ENCODE measurements at places on chromosomes 5 and 9.

GRCh38 chr9:95197692-95198271, 119.7 kb downstream of the FANCC start:
- DNase-seq, result no peak

- DNase-seq, result no peak
These were observed 29.2 kb downstream of the IZUMO3 start for GRCh38 chr9:24516463-24516862.

DNA sequence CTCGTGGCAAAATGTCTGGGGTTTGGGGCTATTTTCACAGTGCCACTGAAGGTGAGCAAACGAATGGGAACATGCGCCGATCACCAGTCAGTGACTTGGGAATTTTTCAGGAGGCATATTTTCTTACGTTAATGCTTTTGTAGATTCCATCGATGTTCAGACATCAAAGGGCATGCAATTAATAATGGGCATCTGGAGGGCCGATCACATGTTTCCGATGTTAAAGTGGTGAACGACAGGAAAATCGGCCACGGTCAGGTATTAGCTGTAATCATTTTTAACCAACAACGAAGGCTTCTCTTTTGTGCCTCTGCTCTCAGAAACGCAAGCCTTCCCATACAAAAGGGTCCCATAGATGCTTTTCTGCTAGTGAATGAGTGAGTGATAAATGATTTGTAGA, 155.0 kb upstream of the PITX1 start:
- no peak for DNase-seq

DNA sequence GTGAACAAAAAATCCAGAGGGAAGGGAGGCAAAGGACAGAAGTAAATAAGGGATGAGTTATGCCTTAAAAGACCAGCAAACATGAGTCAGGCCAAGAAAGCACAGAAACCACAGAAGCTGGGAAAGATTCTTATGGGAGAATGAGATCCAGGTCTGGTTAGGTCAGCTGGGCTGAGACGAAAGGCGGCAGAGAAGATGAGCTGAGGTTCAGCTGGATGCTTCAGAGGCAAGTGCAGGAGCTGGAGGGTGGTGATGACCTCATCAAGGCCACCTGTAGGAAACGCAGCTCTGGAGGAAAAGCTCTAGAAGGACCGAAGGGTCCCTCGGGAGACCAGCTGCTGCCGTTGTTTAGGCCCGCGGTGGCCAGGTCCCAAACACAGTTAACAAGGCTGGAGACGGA, 152.0 kb downstream of the MYO10 start:
- no peak for DNase-seq

DNA sequence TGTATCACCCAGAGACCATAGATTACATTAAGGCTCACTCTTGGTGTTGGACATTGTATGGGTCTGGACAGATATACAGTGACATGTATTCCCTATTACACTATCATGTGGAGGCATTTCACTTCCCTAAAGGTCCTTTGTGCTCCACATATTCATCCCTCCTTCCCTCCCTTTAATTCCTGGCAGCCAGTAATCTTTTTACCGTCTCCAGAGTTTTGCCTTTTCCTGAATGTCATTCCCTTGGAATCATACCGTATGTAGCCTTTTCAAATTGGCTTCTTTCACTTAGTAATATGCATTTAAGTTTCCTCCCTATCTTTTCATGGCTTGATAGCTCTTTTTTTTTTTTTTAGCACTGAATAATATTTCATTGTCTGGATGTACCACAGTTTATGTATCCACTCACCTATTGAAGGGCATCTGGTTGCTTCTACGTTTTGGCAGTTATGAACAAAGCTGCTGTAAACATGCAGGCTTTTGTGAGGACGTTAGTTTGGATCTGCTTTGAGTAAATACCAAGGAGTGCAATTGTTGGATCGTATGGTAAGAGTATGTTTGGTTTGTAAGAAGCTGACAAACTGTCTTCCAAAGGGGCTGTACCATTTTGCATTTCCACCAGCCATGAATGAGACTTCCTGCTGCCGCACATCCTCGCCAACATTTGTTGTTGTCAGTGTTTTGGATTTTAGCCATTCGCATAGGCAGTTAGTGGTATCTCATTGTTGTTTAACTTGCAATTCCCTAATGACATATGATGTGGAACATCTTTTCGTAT, 122.1 kb upstream of the SMIM23 start:
- no peak for DNase-seq

GRCh38 chr9:17484906-17485305, 94.0 kb upstream of the SH3GL2 start:
- DNase-seq, result no peak

GRCh38 chr9:137610944-137611343, 5.5 kb downstream of the ARRDC1 start:
- DNase-seq, result no peak

DNA sequence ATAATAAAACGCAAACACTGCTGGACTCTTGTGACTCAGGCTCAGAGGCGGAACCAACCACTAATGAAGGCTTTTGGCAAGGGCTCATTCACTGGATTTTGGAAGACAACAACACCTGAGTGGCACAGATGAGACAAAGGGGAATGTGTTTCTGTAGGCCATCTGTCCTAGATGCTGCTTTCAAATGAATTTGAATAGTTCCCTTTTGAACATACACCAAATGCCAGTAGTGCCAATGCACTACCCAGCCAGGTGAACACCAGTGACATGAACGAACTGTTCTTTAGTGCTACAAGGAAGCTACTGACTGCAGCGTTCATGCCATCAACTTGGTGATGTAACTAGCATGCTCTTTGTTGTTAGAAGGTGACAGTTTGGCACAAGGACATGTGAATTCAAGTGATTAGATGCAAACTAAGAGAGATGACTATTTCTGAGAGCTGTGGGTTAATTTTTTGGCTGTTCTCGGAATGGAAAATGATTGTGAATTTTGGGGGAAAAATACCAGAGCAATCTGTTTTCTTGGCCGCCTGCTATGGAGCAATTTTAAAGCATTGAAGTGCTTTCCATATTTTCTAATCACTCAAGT, 173.7 kb downstream of the SLC24A2 start:
- DNase-seq, result no peak

- no peak for DNase-seq
These were observed 16.5 kb downstream of the CSF2 start for GRCh38 chr5:132090107-132090506.

DNA sequence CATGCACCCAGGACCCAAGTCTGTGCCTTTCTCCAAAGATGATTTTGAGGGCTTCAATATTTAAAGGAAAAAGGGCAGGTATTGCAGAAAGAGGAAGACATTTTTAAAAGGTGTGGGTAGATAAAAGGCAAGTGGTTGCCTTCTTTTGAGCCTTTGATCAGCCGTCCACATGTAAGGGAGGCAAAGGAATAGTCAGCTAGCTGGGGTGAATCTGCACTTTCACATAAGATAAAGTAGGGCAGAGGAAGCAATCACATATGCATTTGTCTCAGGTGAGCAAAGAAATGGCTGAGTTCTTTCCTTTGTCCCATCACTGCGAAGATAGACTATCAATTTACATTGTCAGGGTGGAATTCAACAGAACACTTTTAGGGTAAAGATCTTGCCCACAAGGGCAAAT, 19.9 kb downstream of the MGAT1 start:
- no peak for DNase-seq

- no peak for DNase-seq
These were observed 11.1 kb downstream of the LCP2 start for GRCh38 chr5:170286386-170286925.

GRCh38 chr5:140342896-140343295, 3.5 kb downstream of the HBEGF start:
- no peak for DNase-seq

- DNase-seq, result no peak
These were observed 3.4 kb upstream of the CNTRL start for GRCh38 chr9:121071370-121071755.

DNA sequence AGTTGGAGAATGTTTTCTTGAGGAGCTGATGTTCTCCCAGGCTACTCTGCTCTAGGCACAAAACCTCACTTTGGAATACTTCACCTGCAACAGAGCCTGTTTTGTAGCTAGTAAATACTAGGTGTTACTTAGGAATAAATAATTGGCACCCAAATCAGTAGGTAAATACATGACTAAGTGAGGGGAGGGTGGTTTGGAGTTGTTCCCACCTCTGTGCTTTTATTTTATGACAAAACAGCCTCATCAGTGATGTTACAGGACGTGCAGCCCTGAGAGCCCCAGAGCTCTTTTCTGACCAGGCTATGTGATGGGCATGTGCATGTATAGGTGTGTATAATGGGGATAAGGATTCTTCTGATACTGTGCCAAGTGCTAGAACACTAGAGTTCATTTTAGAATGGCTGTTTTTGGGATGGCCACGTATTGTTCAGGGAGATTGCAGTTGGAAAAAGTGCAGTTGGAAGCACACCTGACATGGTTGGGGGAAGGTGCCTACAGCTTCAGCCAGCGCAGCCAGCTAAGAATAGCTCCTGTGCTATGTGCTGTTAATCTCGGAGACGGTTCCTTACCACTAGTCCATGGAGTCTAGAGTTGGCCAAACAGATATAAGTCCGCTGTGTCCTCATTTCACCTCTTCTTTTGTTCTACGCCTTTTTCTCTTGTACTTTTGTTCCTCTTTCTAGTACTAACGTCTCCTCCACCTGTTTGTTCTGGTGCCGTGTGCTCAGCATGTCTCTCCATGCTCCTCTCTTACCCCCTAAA, 284.7 kb downstream of the FANCC start:
- DNase-seq, result no peak

GRCh38 chr9:105119156-105119555, 125.3 kb upstream of the SLC44A1 start:
- no peak for DNase-seq

DNA sequence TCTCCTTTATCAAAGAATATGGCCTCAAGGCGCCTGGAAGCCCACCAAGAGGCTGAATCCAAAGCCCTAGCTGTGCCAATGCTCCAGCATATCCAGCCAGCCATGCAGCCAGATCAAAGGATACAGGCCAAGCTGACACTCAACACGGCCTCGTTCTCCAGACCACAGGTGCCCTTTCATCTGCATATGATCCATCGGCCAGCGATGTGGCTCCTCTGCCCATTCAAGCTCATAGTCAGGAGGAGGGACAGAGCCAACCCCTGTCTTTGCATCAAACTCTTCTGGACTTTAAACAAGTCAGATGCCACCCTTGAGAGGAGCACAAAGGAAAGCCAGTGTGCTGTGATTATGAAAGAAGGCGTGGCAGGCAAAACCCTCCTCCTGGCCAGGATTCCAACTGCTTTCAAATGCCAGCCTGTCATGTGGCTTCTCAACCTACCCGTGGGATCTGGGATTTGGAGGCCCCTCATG, 42.5 kb downstream of the ADAM19 start:
- DNase-seq, result no peak

- DNase-seq, result no peak
These were observed 5.8 kb upstream of the PSMB7 start for GRCh38 chr9:124420991-124421543.

GRCh38 chr5:135264451-135265440, 134.3 kb downstream of the MACROH2A1 start:
- DNase-seq, result no peak

DNA sequence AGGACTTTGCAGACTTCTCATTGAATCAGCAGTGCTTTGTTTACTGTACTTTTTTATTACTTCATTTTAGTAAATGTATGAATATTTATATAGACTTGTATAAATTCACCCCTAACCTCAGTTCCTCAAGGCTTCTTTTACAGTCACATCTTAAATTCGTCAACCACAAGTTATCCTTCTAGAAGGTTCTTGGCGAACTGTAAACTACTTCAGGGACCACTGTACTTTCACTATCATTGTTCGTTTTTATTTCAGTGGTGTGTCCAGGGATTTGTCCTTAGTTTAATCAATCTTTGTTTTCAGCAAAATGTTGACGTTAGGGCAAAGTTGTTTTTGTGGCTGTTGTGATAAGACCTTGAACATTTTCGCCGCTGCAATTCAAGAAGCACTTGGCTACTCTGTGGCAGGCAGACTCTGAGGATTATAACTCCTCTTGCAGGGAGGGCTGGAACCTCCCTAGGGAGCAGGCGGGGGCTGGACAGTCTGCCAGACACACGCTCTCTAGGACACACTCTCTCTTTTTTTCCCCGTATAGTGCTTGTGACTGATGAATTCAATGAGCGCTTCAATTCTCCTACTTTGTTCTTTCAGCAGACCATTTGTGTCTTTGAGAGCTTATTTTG, 252.8 kb downstream of the FBXL7 start:
- no peak for DNase-seq

- no peak for DNase-seq
These were observed 17.6 kb downstream of the GABRA1 start for GRCh38 chr5:161865510-161865909.

DNA sequence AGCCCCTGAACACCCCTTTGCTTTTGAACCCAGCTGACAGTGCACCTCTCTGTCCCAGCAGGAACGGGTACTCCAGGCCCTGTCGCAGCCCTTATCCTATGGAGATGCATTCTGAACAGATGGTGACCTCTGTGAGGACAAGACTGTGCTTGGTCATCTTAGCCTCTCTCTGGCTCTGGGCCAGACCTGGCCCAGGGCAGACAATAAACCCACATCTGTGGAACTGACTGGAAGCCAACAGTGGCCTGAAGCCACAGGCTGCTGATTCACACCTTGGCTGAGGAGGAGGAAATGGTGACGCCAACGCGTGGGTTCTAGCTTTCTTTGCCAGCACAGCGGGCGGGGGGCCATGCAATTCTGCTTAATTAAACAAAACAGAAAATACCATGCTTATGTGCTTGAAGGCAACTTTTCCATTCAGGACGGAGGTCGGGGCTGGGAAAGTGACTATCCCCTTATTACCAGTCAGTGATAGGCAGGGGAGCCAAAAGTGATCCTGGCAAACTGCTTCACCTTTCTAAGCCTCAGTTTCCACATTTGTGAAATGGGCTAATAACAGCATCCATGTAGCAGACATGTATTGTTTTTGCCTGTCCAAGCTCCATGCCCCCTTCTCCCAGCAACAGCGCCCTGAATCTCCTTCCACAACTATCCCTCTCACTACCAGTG, 10.8 kb downstream of the SH3PXD2B start:
- DNase-seq, result no peak

DNA sequence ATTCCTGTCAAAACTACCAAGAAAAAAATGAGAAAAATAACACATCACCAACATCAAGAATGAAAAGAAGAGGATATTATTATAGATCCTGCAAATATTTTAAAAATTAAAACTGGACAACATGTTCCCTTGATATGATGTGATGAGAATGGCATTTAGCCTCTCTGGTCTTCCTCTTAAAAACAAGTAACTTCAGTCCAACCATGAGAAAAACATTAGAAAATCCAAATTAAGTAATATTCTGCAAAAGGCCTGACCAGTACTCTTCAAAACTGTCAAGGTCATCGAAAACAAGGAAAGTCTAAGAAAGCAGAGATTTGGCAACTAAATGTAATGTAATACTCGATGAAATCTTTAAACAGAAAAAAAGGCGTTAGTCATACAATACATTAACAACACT, 167.1 kb upstream of the SNX2 start:
- no peak for DNase-seq

- no peak for DNase-seq
These were observed 470.0 kb downstream of the EBF1 start for GRCh38 chr5:158629591-158630312.

- DNase-seq, result no peak
These were observed 214.9 kb upstream of the EFNA5 start for GRCh38 chr5:107885601-107886000.

GRCh38 chr9:129311643-129312042, 133.6 kb upstream of the IER5L start:
- no peak for DNase-seq

- no peak for DNase-seq
These were observed 52.9 kb upstream of the SPATA31E1 start for GRCh38 chr9:87829756-87830155.

GRCh38 chr5:137367951-137368350, 131.2 kb downstream of the SPOCK1 start:
- DNase-seq, result no peak
